Activated naive CD4-positive, alpha-beta T cell (primary cell): ENCODE measurements at places on chromosomes 4 and X.

- DNase-seq = no peak
These were observed 460.5 kb upstream of the CNKSR2 start for GRCh38 chrX:20913760-20914159.

- no peak for DNase-seq
These were observed 6.1 kb downstream of the SGCB start for GRCh38 chr4:52032005-52032404.

GRCh38 chr4:87654487-87655044, 4.5 kb downstream of the DMP1 start:
- DNase-seq = no peak

DNA sequence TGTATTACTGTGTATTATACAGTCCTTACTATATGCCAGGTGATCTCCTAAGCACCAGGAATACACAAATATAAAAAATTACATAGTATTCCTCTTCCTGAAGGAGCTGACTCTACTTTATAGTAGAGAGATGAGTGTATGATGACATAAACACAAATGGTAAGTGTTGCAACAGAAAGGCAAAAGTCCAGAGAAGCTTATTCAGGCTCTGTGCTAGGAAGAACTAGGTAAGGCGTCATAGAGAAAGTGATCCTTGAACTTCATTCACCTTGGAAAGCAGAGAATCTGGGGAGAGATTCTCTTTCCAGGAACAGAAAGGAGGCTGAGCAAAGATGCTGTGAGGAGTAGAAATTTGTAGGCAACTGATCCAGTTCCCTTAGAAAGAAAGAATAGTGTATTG, 115.0 kb upstream of the KCNIP4 start:
- DNase-seq = no peak

GRCh38 chr4:6620891-6621555, 19.5 kb upstream of the MRFAP1 start:
- DNase-seq = no peak

GRCh38 chr4:168614281-168615057, 117.6 kb downstream of the PALLD start:
- no peak for DNase-seq

- no peak for DNase-seq
These were observed 89.4 kb upstream of the DKK2 start for GRCh38 chr4:107125496-107125895.

DNA sequence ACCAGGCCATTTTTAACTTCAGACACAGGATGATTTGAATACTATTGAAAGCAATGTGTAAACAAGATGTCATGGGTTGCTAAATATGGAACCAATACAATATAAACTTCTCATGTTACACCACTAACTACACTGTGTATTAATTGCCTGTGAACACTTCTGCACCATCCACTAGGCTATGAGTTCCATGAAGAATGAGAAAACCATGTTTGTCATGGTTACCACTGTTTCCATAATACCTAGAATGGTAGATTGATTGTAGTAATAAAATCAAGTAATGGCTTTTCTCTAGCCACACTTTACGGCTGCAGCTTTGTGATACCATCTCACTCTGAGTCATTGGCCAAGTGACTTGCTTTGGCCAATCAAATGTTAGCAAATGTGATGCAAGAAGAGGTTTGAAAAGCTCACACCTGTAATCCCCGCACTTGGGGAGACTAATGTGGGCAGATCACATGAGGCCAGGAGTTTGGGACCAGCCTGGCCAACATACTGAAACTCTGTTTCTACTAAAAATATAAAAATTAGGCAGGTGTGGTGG, 19.9 kb upstream of the CYBB start:
- no peak for DNase-seq

- DNase-seq = no peak
These were observed 155.8 kb upstream of the HAND2 start for GRCh38 chr4:173685831-173686210.

DNA sequence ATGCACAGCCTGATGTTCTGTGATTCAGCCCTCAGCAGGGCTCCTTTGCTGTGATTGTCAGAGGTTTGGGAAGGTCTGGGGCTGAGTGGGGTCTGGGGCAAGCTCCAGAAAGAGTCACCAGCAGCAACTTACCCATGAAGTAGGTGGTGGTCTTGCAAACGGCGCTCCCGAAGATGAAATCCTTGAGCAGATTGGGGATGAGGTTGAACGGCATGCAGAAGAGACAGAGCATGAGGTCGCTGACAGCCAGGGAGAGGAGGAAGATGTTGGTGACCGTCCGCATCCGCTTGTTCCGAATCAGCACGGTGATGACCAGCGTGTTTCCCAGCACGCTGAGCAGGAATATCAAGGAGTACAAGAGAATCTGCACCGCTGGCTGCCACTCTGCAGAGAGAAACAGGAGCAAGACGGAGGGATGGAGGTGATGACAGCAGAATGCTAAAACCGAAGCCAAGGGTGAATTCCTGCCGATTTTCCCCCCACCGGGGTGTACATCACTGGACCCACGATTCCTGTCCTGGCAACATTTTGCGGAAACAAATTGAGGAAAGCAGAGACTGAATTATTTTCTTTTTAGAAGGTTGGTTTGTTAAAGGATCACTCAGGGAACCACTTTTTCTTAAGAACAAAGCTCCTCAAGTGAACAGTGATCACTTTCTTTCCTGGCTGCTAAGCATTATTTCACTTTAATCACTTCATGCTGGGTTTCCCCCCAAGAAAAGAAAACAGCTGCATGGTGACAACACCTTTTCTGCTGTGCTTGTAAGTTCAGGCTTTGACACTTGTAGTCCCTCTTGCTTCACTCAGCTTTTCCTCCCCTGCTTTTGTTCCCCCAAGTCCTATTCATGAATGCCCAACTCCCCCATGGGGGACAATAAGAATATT, 941 bp downstream of the CCKAR start:
- no peak for DNase-seq

DNA sequence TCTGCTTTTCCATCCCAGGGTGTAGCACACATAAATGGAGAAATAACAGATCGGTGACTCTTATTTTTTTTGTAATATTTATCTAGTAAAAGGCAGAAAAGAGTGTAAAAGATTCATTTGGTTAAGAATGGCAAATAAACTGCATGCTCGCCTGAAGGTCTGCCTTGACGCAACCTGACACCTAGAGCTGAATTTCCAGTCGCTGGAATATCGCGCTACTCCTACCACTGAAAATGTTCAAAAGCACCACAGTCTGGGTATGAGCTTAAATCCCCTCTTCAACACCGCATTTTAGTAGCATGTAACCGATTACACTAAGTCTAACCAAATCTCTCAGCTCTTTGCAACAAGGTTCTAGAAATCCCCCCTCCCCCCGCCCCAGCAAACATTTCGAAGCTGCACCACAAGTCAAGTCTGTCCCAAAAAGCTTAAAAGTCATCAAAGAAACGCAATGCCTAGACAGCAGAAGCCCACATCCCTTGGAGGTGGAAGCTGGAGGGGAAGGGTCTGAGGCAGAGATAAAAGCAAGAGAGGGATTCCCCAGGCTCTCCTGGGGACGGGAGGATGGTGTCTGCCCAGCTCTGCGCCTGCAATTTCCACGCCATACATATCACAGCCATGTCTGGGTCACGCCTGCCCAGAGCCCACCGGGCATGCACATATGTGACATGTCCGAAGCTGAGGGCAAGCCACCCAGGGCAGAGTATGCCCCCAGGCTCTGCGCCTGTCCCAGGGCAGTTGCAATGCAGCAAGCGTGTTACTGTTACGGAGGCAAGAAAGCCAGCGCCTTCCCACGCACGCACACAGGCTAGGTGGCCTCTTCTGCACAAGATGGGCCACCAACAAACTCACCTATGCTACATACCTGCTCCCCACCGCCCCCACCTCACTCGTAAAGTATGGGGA, 1.4 kb downstream of the FGF13 start:
- no peak for DNase-seq

GRCh38 chrX:153728095-153728494, 3.4 kb downstream of the ABCD1 start:
- no peak for DNase-seq

DNA sequence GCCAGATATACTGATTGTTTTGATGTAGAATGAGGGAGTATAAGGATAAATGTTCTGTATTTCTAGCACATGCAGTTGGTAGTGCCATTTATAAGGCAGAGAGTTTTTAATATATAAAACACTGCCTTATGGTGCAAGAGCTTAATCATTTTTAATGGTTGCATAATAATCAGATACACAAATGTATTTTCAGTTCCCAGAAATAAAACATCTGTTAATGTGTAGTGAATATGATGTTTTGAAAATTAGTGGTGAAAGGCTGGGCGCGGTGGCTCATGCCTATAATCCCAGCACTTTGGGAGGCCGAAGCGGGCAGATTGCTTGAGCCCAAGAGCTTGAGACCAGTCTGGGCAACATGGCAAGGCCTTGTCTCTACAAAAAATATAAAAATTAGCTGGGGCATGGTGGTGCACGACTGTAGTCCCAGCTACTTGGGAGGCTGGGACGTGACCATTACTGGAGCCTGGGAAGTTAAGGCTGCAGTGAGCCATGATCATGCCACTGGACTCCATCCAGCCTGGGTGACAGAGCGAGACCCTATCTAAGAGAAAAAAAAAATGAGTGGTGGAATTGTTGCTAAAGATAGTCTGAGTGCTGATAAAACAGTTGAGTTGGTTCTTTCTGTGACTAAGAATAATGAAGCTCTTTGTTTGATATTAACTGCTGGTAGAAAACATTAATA, 29.3 kb downstream of the CLCN3 start:
- no peak for DNase-seq

- DNase-seq = peak; percentile 63
These were observed at the start of gene PRICKLE3 for GRCh38 chrX:49186125-49187027. Gene PRICKLE3, minus strand, starts transcription at chrX:49186373. Its CDS starts 76 bp downstream, at chrX:49186297.

- no peak for DNase-seq
These were observed 14.4 kb downstream of the ATRX start for GRCh38 chrX:77771601-77772000.

DNA sequence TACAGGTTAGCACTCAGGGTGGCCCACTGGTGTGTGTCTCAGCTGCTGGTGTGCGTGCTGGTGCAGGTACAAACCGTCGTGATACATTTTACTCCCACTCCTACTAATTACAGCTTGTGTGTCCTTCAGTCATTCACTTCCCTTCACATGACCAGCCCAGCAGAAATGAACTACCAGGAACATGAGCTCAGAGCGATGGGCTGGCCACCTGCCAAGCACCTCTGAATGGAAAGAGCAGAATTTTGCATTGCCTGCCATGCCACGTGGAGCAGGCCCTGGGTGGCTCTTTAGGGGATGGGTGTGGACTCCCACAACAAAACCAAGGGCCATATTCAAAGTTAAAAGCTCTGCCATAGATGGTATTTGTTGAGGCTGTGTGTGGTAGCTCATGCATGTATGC, 58.9 kb upstream of the PGM2 start:
- DNase-seq = no peak

- no peak for DNase-seq
These were observed 171.6 kb downstream of the PCDH10 start for GRCh38 chr4:133320576-133321170.

GRCh38 chr4:130393642-130394041, 1297.7 kb downstream of the C4orf33 start:
- DNase-seq = no peak

- DNase-seq = no peak
These were observed 13.9 kb downstream of the FTSJ1 start for GRCh38 chrX:48489892-48490291.

GRCh38 chr4:151901631-151902030, 140.8 kb upstream of the GATB start:
- no peak for DNase-seq

DNA sequence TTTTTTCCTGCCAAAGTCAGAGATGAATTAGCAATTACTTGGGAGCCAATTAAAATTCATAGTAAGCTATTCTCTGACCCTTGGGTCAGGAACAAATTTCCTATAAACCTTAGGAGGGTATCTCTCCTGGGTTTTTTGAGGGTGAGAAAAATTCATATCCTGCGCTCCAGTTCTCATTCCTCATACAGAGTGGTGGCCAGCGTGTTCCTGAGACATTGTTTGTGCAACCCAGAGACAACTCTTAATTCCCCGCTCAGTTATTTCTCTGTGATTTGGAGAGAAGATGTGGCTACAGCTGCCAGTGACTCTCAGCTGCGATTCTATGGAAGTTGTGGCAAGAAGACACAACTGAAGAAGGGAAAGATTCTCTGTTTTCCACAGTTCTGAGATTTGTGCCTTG, 37.9 kb upstream of the CBR4 start:
- no peak for DNase-seq

DNA sequence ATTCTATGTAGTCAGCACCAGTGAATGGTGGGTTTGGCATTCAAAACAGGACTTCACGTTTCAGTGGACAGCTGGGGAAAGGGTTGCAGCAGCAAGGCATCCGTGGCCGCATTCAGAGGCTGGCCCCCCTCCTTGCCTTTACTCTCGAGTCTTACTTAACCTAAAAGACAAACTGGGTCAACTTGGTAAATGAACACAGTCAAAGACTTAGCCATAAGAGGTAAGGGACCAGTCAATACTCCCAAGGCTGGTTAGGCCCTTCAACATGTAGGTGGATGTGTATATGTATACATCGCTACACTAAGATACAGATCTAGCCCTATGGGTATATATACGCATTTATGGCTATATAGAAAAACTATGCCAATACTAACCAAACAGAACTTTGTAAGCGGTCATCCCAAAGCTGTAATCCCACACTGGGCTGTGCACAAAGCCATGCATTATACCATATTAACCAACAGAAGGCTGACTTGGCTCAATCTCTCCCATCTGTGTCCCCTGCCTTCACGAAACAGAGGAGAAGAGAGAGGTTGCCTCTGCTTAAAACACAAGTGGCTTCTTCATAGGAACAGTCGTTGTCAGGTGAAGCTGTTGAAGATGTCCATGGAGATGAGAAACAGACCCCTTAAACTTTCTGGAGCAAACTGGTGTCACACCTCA, 61.9 kb downstream of the TSC22D3 start:
- DNase-seq = no peak

GRCh38 chrX:74705269-74705668, 90.8 kb upstream of the RLIM start:
- DNase-seq = no peak

DNA sequence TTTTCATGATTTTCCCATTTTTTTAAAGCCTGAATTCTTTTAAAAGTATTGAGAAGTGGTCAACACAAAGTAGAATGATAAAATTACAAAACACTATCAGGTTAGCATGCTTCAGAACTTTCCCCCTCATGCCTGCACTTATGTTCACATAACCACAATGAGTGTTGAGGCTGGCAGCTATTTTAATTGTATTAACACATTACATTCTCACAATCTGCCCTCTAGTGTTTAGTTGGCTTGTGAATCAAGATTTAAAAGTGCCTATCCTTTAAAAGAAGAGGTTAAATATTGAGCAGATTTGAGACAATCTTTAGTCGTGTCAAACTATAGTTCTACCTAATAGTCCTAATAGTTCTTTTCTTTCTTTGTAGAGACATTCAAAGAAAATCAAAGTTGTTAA, 93.6 kb upstream of the NAP1L5 start:
- DNase-seq = no peak

GRCh38 chr4:186819342-186820086, 95.9 kb upstream of the FAT1 start:
- no peak for DNase-seq

- DNase-seq = no peak
These were observed 12.3 kb downstream of the CLDN2 start for GRCh38 chrX:106932492-106932923.

- no peak for DNase-seq
These were observed 50.3 kb downstream of the USP26 start for GRCh38 chrX:133046601-133047000.
